ENCODE measurements at places on chromosomes 7 and 10.

- no peak for DNase-seq
Observed at GRCh38 chr10:43627942-43628341, 20.7 kb downstream of the ZNF32 start.

- DNase-seq = no peak
Observed at GRCh38 chr10:25076506-25077177, 60.2 kb downstream of the THNSL1 start.

GRCh38 chr7:112079673-112080072 lies 126.5 kb downstream of the DOCK4 start:
- no peak for DNase-seq

GRCh38 chr7:138303230-138304070 lies 156.6 kb upstream of the TRIM24 start:
- no peak for DNase-seq

DNA sequence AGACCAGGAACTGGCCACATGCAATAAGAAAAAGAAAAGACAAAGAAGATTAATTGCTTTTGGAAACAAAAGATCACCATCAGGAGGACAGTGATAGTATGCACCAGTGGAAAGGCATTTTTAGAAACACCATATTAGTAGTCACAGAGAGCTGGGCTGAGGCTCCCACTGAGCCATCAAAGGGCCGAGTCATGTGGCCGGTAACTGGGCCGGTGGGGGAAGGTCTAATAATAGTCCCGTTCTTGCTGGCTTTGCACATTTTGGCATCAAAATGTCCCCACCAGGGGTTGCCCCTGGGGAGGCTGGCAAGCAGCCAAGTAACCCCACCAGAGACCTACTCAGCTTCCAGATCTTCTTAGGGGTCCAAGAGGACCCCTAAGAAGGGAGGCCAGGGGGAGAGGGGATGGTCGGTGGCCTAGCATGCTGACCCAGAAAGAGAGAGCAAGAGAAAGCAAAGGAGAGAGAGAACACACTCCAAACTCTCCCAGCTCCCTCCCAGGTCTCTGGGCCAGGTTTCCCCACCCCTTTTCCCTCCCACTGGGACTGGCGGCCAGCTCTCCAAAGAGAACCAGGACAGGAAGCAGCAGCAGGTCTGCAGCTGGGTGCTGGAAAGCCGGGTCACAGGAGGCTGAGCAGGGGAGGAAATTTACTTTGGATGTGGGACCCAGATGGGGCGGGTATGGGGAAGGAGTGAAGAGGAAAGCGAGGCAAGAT lies 70.2 kb upstream of the FGFR2 start:
- no peak for DNase-seq

GRCh38 chr7:148609045-148609725 lies 18.6 kb downstream of the C7orf33 start:
- no peak for DNase-seq

DNA sequence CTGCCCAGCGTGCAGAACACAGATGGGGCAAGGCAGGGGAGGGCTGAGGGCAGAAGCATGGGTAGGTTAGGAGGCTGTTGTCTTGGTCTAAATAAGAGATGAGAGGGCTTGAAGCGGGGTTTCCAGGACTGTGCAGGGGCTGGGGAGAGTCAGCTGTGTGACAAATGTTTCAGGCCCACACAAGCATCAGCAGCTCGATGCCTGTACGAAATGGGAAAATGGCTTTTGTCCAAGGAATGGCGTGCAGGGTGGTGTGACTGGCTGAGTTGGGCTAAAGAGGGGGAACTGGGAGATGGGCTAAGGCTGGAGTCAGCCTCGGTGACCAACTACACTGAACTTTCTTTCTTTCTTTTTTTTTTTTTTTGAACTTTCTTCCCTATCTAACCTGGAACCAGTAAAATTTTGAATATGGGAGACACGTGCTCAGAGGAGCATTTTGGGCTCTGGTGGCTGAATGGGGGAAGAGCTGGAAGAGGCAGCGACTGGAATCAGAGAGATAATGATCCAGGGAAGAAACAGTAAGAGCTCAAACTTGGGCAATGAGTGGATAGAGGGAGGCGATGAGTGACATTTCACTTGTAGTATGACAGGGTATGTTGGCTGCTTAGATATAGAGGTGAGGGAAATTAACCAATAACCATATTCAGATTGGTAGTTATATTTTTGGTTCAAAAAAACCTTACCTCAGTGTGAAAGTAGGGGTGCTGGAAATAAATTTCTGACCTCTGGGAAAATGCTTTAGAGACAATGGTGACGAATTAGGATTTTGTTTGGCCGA lies 10.2 kb upstream of the EPHA1 start:
- no peak for DNase-seq

GRCh38 chr7:143205560-143206293 lies 16.1 kb upstream of the TAS2R40 start:
- DNase-seq = no peak

DNA sequence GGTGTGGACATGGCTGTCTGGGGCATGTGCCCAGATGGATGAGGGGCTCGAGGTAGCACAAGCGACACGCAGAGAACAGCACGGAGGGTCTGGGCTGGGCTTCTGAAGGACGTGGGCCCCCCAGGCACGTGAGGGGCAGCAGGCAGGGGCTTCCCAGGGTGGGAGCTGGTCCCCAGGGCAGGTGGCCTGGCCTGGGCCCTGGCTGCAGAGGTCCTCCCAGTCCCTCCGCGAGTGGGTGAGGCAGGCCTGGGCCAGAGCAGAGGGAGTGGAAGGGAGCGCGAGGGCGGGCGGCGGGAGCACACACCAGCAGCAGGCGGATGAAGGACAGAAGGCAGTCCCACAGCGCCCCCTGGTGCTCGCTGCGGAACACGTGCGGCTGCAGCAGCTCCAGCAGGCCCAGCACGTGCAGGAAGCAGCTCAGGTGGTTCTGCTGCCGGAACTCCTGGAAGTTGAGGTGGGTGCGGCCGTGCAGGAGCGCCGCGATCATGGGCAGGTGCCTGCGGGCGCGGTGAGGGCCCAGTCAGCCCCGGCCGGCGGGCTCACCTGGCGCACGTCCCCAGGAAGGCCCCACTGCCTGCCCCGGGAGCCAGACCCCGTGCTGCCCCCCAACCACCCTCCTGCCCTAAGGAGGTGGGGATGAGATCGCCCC lies 14.7 kb upstream of the MICALL2 start:
- peak; percentile 88 for DNase-seq

- no peak for DNase-seq
Observed at GRCh38 chr10:79250259-79250658, 97.0 kb upstream of the PPIF start.

- no peak for DNase-seq
Observed at GRCh38 chr7:46767071-46767470, 814.8 kb downstream of the TNS3 start.

DNA sequence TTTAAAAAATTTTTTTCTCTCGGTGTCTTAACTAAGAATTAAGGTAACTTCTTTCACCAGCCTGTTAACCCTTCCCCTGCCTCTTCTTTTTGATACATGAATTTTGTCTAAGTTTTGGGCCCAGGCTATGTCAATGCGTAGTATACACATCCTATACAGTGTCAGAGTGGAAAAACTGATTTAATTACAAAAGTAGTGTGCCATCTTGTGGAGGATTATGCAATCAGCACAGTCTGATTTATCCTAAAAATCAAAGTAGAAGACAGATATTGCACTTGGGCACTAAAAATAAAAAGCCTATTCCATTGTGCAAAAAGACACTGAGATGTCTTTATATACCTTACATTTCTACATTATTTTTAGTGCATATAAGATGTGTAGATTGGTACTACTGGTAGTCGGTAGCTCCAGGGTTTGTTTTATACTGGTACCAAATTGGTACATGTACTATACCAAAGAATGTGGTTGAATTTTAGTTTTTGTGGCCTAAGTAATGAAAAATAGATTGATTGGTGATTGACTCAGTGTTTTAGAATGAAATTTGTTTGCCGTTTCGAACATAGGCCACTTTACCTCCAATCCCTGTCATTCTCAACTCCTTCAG lies 96.6 kb downstream of the MKLN1 start:
- no peak for DNase-seq

DNA sequence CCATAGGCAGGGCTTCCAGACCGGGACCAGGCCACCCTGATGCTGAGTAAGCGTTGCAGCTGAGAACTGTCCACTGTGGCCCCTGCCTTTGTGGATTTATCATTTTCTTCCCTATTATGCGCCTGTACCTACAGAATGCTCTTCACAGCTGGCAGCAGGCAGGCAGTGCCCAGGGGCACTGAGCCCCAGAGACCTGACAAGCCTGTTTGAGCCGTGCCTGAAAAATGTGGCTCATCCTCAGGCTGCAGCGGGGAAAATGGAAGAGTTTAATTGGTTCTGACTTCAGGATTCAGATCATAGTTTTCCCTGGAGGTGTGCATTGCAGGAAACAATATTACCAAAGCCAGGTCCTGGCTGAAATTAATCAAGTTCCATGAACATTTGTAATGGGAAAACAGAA lies 200.2 kb downstream of the ZNF438 start:
- DNase-seq = no peak

DNA sequence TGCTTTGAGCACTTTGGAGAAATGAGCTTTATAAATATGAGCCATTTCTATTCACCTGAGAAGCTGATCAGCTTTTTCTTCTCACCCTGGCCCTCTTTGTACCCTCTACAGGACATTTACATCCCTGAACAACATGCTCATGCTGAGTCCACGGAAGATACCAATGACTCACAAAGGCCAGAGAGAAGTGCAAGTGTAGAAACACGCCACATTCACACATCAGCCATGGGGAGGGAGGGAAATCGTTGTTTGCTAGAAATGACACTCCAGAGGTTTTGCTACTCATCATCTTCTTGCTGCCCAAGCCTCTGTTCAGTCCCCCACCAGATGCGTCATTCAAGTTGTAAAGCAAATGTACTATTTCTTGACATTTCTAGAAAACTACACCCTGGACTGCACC lies 2.8 kb upstream of the UCN3 start:
- no peak for DNase-seq

DNA sequence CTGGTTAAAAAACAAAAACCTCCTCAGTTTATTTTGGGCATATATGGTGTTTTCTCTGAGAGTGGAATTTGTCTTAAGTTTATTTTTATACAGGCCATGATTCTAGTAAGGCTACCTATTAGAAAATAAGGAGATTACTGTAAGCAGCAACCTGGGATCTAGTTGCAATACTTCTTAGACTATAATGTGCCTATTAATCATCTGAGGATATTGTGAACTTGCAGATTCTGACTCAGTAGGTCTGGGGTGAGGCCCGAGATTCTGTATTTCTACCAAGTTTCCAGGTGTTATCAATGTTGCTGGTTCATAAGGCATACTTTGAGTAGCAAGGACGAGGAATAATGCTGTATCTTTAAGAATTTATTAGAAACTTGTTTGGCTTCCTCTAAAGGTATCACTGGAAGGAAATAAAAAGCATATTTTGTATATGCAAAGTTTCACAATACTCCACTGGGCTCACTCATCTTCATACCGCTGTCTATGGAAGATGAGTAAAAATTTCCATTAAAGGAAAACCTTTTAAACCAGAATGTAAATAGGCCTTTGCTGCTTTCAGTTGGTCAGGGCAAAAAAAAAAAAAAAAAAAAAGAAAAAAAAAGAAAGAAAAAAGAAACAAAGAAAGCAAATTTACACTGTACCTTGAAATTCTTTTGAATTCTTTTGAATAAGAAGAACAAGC lies 105.8 kb downstream of the BMPER start:
- DNase-seq = no peak

GRCh38 chr7:147711447-147711846 lies 879.1 kb upstream of the C7orf33 start:
- DNase-seq = no peak
